ENCODE measurements at places on chromosomes 7 and 10.

GRCh38 chr10:104066945-104067344 lies 18.7 kb downstream of the COL17A1 start:
- no peak for DNase-seq

GRCh38 chr7:92793656-92794205 lies 42.6 kb downstream of the CDK6 start:
- no peak for DNase-seq

GRCh38 chr7:491958-492713 lies 27.5 kb downstream of the PDGFA start:
- no peak for DNase-seq

DNA sequence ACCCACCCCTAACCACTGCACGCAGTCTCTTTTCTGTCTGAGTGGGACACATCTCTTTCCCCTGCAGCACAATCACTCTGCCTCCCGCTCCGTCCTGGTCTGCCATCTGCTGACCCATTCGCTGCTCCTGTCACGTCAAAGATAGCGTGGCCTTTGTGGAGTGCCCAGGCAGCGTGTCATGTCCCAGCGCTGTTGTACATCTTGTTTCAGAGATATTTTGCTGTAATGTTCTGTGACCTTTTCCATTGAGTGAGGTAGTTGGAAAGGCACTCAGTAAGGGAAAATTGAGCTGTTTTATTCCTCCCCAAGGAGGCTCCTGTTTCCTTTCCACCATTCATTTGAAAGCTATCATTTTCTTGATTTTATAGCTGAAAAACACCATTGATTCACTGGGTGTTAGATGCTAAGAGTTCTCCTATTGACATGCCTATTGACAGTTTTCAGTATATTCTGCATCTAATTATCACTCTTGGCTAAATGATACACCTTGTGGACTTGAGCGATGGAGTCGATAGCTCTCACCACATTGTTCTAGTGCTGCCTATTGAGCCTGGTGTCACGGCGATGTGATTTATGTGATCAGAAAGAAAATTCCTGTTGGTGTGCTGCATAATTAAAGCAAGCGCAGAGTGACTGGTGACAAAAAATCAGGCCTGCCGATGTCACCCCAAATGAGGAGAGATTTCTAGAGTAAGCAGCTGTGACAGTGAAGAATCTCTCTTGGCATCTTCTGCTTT lies 372.6 kb downstream of the LRMDA start:
- DNase-seq: no peak

- DNase-seq: no peak
Observed at GRCh38 chr7:90595342-90595800, 750 bp upstream of the CDK14 start.

GRCh38 chr7:105461518-105461917 lies 60.6 kb downstream of the PUS7 start:
- DNase-seq: no peak

DNA sequence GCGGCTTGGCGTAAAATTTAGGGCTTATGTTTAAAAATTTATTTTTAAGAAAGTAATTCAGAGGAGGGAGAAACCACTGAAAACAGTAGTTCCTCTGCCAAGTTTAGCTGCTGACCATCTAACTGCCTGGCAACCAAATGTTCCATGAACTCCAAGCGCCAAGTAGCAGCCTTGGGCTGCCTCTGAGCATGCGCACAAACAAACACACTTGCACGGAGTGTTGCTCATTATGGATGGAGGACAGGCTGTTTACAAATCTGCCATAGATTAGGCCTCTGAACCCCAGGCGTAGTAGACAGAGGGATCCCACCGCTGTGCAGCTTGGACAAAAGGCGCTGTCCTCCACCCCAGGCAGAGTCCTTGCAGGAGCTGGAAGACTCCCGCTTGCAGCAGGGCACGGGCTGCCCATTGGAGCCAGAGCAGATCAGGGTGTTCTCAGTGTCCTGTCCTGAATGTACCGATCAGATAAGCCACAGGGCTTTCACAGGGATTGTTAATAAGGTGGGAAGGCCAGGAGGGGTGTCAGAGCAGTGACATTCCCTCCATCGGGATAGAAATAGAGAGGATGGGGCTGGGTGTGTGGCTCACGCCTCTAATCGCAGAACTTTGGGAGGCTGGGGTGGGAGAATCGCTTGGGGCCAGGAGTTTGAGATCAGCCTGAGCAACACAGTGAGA lies 47.7 kb upstream of the LYZL1 start:
- no peak for DNase-seq

- DNase-seq: no peak
Observed at GRCh38 chr10:119283387-119283786, 76.0 kb downstream of the GRK5 start.

DNA sequence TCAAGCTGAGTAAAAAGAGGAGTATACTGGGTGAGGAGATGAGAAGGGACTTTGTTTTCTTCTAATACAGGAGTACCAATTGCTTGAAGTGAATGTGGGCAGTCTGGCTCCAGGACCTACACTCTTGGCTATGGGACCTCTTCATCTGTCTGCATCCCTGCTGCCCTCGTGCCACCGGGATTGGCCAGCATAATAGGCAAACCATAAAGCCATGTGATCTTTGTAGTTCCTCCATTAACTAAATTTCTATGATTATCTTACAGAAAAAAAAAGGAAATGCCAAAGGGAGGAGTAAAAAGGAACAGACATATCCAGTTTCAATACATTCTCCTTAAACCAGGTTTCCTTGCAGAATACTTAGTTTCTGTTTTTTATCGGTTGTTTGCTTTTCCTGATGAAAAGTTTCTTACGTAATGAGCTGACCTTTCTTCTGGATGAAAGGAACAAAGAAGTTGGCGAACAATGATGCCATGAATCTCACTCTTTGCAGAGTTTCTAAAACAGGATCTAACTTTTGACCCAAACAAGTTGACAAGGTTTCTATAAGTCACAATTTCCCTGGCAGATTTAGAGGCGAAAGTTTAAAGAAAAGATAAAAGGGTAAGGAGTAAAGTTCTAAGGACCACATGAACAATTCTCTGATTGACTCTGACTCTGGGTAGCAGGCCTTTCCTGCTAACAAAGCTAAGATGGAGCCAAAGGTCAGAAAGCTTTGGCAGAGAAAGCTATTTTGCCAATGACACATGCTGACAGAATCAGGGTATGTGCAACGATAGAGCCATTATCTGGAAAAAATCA lies 54.1 kb downstream of the LAMB1 start:
- no peak for DNase-seq

DNA sequence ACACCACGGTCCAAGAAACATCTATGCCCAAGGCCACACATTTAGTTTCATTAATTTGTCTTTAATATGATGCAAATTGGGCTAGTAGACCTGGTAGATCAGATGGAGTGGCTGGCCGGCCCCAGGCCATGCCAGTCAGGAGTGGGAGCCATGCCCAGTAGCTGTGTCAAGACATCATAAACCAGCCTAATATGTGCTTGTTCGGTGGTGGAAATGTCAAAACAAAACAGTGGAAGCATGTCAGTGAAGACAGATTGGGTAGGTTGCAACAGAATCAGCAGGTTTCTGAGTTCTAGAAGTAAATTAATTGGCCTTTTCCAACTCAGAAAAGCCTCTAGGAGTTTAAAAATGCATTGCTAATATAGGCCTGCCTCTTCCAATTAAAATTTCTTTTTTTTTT lies 124.7 kb downstream of the NRP1 start:
- no peak for DNase-seq

DNA sequence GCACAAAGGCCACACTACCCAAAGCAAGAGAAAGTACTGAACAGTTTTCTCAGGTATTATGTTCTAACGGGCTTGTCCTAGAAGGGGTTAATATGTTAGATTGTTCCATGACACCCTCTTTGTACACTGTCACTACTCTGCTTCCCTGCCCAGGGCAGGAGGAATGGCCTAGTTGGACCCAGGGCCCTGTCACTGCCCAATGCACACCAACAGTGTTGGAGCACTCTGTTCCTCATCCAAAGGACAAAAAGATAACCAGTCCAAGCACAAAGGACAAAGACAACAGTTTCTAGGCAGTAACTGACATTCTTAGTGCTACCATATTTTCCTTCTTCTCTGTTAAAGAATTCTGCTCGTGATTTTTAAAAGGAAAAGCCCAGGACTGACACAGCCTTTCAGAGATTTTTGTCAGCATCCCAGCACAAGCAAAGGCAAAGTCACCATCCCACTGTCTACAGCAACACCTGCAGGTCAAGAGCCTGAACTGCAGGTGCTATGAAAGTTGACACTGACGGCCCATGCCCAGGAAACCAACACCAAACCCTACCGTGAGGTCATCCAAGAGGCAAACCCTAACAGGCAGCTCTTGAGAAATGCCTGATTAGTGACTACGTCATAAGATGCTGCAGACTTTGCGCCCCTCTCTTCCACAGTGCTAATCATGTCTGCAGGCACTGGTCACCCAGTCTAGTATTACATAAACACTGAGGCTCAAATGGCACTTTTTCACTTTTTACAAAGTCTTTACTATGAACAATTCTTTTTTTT lies 13.2 kb downstream of the NUDCD3 start:
- DNase-seq: peak; percentile 29

GRCh38 chr7:6359021-6359420 lies 86.6 kb upstream of the CYTH3 start:
- DNase-seq: no peak

- no peak for DNase-seq
Observed at GRCh38 chr10:71873582-71874211, 22.6 kb upstream of the PSAP start.

- DNase-seq: no peak
Observed at GRCh38 chr7:131027287-131027773, 293.3 kb upstream of the KLF14 start.

DNA sequence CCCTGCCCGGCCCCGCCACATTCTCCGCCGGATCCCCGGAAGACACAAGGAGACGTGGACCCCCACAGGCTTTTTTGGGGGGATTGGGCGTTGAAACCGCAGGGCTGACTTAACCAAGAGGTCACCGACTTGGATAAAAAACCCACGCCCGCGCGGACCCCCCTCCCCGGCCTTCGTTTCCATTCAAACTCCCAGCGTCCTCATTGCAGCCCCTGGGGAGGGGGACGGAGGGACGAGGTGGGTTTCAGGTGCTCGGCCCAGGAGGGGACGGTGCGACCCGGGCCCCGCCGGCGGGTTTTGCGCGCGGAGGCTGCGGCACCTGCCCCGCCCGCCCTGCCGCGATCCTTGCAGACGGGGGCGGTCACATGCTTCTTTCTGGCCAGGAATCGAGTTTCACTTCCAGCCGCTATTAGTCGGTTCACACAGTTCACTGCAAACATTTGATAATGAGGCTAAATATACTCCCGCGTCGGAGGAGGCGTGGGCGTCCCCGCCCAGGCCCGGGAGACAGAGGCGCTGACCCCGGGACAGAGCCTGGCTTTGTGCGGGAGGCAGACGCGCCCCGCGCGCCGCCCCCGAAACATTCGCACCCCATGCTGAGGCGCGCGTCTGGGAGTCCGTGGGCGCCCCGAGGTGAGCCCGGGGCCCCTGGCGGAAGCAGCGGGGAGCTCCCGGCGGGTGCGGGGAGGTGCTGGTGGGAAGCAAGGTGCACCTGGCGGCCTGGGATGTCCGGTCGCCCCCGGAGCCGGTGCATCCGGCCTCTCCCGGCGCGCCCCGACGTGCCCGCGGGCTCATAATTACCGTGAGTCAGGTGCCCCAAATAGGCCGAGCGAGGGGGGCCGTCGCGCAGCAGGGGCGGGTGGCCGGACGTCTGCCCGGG lies 2.7 kb upstream of the PDGFA start:
- DNase-seq: no peak

GRCh38 chr7:29237489-29237888 lies 42.9 kb downstream of the CHN2 start:
- no peak for DNase-seq

DNA sequence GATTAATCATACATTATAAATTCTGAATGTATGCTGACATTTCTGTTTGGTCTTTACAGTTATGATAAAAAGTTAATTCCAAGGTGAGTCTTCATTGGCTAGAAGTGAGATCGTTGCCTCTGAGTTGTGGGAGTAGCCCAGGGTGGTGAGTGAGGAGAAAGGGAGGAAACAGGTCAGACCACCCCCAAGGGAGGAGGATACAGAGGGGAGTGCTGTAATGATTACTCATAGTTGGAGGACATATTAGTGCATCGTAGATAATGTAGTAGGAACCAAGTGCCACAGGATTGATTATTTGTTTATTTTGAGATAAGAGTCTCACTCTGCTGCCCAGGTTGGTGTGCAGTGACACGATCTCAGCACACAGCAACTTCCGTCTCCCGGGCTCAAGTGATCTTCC lies 672.2 kb downstream of the INHBA start:
- DNase-seq: no peak

DNA sequence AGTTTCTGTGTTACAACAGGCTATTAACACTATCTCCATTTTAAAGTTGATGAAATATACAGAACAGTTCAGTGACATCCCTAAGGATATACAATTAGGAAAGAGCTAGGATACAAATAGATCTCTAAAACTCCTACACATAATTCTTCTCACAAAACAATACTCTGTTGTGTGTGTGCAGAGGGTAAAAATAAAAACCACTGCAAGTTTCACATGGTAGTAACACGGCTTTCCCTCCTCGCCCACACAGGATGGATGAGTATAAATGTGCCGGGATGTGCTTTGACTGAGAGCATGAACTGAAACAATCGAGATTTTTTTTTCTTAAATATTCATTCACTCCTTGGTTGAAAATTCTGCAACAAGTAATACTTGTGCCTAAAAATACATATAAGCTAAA lies 131.5 kb upstream of the C1QL3 start:
- DNase-seq: no peak

GRCh38 chr10:131972474-131973071 lies 9.2 kb downstream of the BNIP3 start:
- DNase-seq: no peak

- no peak for DNase-seq
Observed at GRCh38 chr10:123583639-123584418, 82.3 kb upstream of the GPR26 start.

DNA sequence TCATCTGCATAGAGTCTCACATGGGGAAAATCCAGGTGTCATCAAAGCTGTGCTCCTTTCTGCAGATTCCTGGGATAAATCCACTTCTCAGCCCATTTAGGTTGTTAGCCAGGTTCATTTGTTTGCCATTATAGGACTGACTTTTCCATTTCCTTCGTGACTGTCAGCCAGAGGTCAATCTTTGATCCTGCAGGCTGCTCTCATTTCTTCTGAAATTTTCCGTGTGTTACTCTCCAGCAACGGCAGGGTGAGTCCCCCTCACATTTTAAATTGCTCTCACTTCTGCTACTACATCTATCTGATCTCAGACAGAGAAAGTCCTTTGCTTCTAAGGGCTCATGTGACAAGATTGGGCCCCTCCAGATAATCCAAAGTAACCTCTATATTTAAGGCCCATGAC lies 150.7 kb upstream of the BET1 start:
- DNase-seq: no peak

- no peak for DNase-seq
Observed at GRCh38 chr7:155230169-155230593, 67.5 kb upstream of the INSIG1 start.

DNA sequence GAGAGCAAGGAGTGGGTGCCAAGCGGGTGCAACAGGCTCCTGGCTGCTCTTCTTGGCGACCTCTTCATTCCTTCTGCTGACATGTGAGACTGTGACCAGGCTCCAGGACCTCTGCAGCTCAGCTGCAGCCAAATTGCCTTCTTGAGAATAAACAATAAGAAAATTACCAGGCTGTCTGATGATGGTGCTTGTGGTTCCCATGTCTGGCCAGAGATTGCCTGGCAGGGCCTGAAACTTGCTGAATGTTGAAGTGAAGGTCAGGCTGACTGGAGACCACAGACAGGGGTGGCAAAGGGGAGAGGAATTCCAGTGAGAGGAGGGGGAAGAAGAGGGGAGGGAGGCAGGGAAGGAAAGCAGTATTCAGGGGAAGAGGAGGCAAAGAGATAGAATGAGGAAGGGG lies 497.4 kb upstream of the PODXL start:
- no peak for DNase-seq

GRCh38 chr10:29618341-29619171 lies 16.2 kb downstream of the SVIL start:
- no peak for DNase-seq
